NCI-H2081 treated with DMSO at 0.1 percent for 48 hours (cell line): ENCODE measurements at places on chromosomes 3 and 15.

- DNase-seq = no peak
These were observed 15.2 kb downstream of the TRAIP start for GRCh38 chr3:49841126-49841696.

- DNase-seq = no peak
These were observed 89.2 kb downstream of the CGGBP1 start for GRCh38 chr3:87969620-87970019.

- no peak for DNase-seq
These were observed 217.5 kb upstream of the ROPN1 start for GRCh38 chr3:124209426-124209825.

GRCh38 chr15:26132811-26133210, 269.7 kb upstream of the ATP10A start:
- no peak for DNase-seq

DNA sequence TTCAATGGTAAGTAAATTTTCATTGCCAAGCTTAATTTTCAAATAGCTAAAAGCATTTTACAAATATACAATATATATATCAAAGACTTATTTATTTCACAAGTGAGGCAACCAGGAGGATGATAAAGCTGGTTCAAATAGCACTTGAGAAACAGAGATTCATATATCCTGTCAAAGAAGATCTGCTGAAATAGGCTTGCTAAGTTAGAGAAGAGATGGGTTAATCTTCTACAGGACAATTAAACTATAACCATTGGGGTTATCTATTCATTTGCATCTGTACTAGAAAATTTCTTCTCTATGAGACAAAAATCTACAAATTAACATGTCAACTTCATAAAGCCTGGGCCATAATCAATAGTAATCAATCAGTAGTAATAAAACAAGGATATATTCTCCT, 637.7 kb upstream of the UBE2E2 start:
- DNase-seq = no peak

DNA sequence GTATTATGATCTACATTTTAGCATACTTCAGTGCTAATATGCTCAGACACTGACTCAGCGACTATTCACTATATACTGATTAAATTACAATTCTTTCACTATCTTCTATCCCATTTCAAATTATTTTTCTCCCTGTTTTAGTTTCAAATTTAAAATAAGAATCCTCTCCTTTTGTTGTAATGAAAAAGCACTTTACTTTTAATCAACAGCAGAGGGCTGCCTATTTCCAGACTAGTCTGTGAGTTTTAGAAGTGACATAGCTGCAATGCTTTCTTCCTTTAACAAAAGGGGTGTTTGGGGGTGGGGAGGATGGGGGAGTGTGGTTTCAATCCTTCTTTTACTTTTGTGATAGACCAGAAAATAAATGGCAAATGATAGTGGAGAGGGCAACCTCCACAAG, 2.4 kb downstream of the NEDD4 start:
- DNase-seq = no peak

DNA sequence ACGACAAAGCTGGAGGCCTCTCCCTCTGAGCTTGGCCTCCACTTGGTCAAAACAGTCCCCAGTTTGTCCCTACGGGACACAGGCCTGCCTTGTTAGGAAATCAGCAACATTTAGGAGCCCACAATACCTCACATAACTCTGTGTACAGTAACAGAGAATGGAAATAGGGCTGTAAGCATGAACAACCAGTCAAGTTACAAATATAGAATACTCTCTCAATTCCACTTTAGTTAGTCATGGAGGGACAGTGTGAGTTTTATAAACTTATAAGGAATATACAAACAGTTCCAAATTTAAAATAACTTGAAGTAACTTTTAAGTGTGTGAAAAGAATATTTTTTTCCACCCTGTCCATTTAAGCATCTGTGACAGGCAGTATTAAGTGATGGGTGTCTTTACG, 129.4 kb downstream of the PGPEP1L start:
- no peak for DNase-seq

DNA sequence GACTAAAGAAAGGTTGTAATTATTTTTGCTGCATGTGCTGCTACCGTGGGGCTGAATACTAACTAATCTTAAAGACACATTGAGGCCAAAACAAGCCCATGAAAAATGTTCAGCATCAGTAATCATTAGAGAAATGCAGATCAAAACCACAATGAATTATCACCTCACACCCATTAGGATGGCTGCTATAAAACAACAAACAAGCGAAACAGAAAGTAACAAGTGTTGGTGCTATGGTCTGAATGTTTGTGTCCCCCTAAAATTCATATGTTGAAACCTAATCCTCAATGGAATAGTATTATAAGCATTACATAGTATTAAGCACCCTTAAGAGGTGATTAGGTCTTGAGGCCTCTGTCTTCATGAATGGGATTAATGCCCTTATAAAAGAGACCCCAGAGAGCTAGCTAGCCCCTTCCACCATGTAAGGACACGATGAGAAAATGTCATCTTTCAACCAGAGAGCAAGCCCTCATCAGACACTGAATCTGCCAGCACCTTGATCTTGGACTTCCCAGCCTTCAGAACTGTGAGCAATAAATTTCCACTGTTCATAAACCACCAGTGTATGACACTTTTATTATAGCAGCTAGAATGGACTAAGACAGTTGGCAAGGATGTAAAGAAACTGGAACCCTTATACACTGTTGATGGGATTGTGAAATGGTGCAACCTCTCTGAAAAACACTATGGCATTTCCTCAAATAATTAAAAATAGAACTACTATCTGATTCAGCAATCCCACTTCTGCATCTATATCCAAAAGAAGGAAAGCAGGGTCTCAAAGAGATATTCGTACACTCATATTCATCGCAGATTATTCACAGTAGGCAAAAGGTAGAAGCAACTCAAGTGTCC, 76.1 kb downstream of the REC114 start:
- DNase-seq = no peak

GRCh38 chr15:101384276-101384675, 89.2 kb upstream of the SNRPA1 start:
- DNase-seq = no peak

DNA sequence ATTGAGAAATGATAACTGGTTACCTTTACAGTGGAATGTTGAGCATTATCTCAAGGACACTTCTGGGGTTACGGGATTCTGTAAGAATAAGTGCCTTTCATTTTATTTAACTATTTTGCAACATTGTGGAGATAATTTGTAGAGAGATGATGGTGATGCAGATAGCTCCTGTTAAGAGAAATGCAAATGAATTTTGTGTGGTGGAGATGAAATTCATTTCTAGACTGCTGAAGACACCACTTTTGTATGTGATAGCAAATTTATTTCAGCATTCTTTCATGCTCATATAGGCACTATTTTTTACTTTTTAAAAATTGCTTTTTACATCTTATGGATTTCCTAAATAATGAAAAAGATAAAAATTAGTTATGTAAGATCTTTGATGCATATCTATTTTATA, 463.3 kb upstream of the CBLB start:
- DNase-seq = no peak

DNA sequence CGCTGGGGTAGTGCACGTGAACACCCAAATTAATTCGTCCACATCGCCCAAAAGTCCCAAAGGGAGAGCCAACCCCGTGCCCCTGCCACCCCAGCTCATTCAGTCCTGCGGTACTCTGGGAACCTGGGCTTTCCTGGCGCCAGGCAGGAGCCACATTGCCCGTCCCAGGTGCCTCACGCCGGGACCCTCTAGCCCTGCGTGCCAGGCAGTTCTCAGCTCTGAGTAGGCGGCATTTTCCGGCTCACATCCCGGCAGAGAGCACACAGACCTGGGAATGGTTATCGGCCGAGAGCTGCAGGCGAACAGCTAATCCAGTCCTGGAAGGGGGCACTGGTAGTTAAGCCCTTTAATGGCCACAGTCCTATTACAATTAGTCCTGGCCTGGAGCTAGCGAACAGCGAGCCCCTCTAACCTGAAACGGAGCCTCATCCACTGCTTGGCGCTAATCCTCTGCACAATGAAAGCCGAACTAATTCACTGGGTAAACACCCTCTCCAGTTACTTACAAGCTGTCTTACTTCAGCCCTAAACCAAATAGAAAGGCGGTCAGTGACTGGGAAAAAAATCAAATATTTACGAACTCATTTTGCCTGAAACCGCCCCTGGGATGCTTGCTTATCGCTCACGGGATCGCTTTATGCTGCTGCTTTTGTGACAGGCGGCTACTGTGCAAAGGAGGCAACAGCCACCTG, 254.6 kb upstream of the SOX14 start:
- DNase-seq = no peak

DNA sequence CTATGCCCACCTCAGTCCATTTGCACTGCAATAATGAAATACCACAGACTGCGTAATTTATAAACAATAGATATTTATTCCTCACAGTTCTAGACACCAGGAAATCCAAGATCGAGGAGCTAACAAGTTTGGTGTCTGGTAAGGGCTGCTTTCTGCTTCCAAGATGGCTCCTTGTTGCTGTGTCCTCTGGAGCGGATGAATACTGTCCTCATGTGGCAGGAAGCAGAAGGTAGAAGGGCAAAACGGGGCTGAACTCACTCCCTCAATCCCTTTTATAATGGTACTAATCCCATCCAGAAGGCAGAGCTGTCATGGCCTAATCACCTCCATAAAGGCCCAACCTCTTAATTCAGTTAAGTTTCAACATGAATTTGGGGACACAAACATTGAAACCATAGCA, 75.3 kb downstream of the P2RY1 start:
- DNase-seq = no peak

DNA sequence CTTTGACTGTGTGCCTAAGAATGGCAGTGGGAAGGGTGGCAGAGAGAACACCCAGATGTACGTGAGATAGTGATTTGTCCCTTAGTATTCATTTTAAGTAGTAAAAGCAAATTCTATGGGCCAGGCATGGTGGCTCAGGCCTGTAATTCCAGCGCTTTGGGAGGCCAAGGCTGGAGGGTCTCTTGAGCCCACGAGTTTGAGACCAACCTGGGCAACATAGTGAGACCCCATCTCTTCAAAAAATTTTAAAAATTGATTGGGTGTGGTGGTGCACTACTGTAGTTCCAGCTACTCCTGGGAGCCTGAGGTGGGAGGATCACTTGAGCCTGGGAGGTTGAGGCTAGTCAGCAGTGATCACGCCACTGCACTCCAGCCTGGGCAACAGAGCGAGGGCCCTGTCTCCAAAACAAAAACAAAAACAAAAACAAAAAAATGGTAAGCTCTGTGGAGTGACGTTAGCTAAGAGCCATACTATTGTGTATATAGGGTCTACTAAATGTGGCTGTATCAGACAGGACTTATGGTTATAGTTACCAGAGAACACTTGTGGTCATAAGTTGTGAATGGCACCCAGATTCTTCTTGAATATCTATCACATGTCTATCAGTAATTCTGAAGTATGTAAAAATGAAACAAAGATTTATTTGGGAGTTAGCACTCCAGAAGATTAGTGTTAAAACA, 171.5 kb downstream of the TCF12 start:
- DNase-seq = no peak

- DNase-seq = no peak
These were observed 220.9 kb upstream of the CTNNB1 start for GRCh38 chr3:40978442-40978841.

DNA sequence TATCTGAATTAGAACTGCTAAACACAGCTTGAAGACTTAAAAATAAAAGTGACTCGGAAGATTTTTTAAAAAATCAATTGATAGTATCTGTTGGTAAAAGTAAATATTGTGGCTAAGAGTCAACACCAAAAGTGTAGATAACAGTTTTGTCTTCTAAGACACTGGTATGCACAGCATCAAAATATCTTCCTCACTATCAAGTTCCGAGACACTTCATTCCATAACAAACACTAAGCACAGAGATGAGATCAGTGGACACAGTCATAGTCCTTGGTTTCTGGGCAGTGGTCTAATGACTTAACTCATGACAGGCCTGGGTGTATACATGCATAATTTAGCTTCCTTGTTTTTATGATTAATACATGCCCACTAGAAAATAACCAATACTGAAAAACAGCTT, 63.2 kb downstream of the PXYLP1 start:
- no peak for DNase-seq

GRCh38 chr15:74425630-74426029, 8.1 kb downstream of the SEMA7A start:
- no peak for DNase-seq

DNA sequence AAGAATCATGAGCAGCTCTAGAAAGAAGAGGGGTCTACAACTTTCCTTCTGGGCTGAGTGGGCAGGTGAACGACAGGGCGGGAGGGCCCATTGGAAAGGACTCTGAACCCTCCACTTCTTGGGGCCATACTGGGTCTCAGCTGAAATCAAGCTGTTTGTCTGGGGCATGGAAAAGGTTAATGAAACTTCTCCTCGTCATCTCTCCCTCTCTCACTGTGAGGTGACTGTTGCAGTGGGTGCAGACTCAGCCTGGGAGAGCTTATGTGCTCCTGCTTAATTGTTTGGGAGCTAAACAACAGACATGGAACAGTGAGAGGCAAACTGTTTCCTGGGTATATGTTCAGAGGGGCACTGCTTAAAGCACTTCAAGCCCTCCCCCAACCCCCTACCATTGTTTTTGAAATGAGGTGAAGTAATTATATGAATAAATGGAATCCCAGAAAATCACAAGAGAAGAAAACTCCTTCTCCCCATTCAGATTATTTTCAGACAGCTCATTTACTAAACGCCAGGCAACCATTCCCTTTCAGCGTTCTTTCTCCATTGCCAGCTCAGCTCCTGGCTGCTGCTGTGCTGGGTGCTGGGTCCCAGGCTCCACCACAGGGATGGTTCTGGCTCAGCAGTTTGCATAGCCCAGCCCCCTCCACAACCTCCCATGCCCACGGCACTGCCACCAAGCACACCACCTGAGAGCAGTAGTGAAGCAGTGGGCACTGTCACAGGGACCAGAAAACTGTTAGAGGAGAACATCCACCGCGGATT, 444.9 kb upstream of the TBL1XR1 start:
- no peak for DNase-seq

GRCh38 chr3:12170207-12170606, 11.5 kb upstream of the TIMP4 start:
- DNase-seq = no peak

GRCh38 chr15:85429522-85429921, 49.1 kb downstream of the AKAP13 start:
- DNase-seq = no peak

- no peak for DNase-seq
These were observed 39.2 kb downstream of the DUT start for GRCh38 chr15:48370460-48370859.

DNA sequence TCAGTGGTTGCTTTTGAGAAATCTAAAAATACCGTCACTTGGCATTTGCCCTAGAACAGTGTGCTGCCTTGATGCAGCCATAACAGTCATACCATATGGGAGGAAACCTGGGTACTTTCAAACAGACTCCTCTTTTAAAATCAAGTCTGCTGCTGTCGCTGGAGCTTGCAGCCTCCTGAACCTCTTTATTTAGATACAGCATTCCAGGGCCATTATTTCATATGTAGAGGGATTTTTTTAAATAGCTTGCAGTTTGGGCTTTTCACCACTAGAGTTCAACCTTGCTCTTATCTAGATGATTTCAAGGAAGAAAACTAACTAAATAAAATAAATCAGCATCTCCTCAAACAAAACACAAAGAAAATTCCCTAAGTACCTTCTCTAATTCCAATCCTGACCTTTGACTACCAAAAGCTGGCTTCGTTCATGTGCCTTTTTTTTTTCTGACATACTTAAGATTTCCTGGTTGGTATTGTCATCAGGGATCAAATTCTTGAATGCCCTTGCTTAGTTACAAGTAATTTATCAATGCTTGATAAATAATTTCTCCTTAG, 111.6 kb downstream of the KBTBD8 start:
- peak; percentile 3 for DNase-seq

GRCh38 chr3:195183071-195183776, 87.7 kb downstream of the XXYLT1 start:
- DNase-seq = no peak
